ENCODE measurements at places on chromosomes 1 and 21. TPM values are rescaled to one million over a fixed set of nuclear protein-coding genes. Genes with fewer than 3 reads are reported as not detected.

Gene HSD3B1
- not detected for total RNA-seq

Gene KCNJ15
- total RNA-seq, result 1.8 TPM

Gene AIM2
- total RNA-seq, result 0.23 TPM

Gene OR6Y1
- total RNA-seq, result not detected

Gene IFT25
- 14.4 TPM for total RNA-seq

Gene RCSD1
- 3.7 TPM for total RNA-seq

Gene CD34
- total RNA-seq, result 1.1 TPM

Gene BMP8A
- not detected for total RNA-seq

Gene NCSTN
- total RNA-seq, result 32.1 TPM

Gene MRPS14
- total RNA-seq, result 20.4 TPM

Gene MIXL1
- not detected for total RNA-seq

Gene PPFIA4
- 0.78 TPM for total RNA-seq

Gene IGSF3
- 0.48 TPM for total RNA-seq

Gene AGT
- 2,376 TPM for total RNA-seq

Gene DIRAS3
- 3.9 TPM for total RNA-seq

Gene TAL1
- total RNA-seq, result 1.9 TPM

Gene PRRX1
- total RNA-seq, result 0.15 TPM

Gene BTG2
- total RNA-seq, result 2.8 TPM

Gene CSMD2
- total RNA-seq, result 0.25 TPM

Gene MIS18A
- total RNA-seq, result 2.4 TPM

Gene CD2
- total RNA-seq, result 0.43 TPM

Gene PDC
- not detected for total RNA-seq

Gene HAO2
- 206 TPM for total RNA-seq

Gene ANGPTL3
- 220 TPM for total RNA-seq

Gene OR2T29
- not detected for total RNA-seq

Gene CYP4Z1
- 0.55 TPM for total RNA-seq

Gene NGF
- total RNA-seq, result 0.55 TPM

Gene NBPF11
- total RNA-seq, result 10.9 TPM

Gene NLRP3
- 0.33 TPM for total RNA-seq

Gene FCER1G
- total RNA-seq, result 13.4 TPM

Gene SPRR4
- not detected for total RNA-seq

Gene F3
- 2.0 TPM for total RNA-seq

Gene LMX1A
- total RNA-seq, result not detected

Gene GPR37L1
- not detected for total RNA-seq

Gene TMEM54
- 6.1 TPM for total RNA-seq

Gene GPR25
- total RNA-seq, result not detected

Gene AK5
- total RNA-seq, result 0.15 TPM

Gene COL9A2
- total RNA-seq, result 0.45 TPM

Gene BNIPL
- 1.6 TPM for total RNA-seq

Gene SFN
- 0.40 TPM for total RNA-seq

Gene CCDC27
- not detected for total RNA-seq

Data from left lobe of liver (tissue), 2 donors.